Caco-2 (cell line): ENCODE measurements at places on chromosomes 12 and 14. TPM values are rescaled to one million over a fixed set of nuclear protein-coding genes. Genes with fewer than 3 reads are reported as not detected.

GRCh38 chr14:100470523-100470897 lies 116.7 kb downstream of the BEGAIN start:
- DNase-seq = no peak
- no peaks in the 10 kb centered on the region for H3K36me3 ChIP-seq
- no peak overlapping the region for H3K27ac ChIP-seq

DNA sequence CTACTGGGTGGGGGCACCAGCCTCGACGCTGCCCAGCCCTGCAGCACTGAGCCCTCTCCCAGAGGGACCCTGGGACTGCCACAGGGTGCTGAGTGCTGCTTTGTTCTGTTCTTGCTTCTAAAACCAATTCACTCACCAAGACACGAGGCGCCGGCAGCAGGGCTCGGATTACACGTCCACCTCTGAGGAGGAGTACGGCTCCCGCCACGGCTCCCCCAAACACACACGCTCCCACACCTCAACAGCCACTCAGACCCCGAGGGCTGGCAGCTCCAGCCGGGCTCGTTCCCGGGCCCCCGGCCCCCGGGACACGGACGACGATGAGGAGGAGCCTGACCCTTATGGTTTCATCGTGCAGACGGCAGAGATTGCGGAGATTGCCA lies 24.3 kb downstream of the CEP170B start:
- no peaks in the 10 kb centered on the region for H3K27me3 ChIP-seq
- H3K36me3 ChIP-seq = no peaks in the 10 kb centered on the region
- no peaks in the 10 kb centered on the region for H3K4me1 ChIP-seq
- no peak overlapping the region for H3K4me3 ChIP-seq

- no peaks in the 10 kb centered on the region for H3K27me3 ChIP-seq
- H3K4me3 ChIP-seq = no peak overlapping the region
- no peaks in the 10 kb centered on the region for H3K36me3 ChIP-seq
- H3K27ac ChIP-seq = no peak overlapping the region
These were observed 8.8 kb downstream of the RASSF3 start for GRCh38 chr12:64618953-64619590.

B4GALNT1 gene
- 4.2 and 5.7 TPM in 2 replicates for total RNA-seq

DNA sequence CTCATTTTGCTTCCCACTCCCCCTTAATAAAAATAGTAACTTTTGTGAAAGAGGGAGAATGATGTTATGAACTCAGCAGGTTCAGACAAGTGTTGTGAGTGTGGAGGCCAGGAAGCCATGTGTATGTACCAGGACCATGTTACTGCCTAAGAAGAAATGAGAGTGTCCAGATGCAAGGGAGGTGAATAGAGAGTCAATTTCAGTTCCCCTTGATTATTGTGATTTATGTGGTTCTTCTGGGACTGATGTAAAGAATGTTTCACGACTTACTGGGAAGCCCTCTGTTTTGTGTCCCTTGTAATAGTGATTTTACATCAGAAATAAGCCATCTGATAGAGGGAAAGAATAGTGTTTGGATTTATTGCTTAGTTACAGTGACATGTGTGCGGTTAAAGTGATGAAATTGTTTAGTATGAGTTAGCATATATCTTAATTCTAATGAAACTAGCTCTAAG lies 32.5 kb downstream of the FBXO34 start:
- no peak overlapping the region for H3K27ac ChIP-seq
- H3K27me3 ChIP-seq = no peaks in the 10 kb centered on the region
- no peak overlapping the region for H3K4me3 ChIP-seq
- H3K36me3 ChIP-seq = peaks cover 1% of the 10 kb centered on the region; the same call in 1 of the 2 replicates
- DNase-seq = no peak

- H3K4me3 ChIP-seq = no peak overlapping the region
- H3K27me3 ChIP-seq = no peaks in the 10 kb centered on the region
- H3K4me1 ChIP-seq = peaks cover 32% of the 10 kb centered on the region
- H3K27ac ChIP-seq = no peak overlapping the region
- DNase-seq = no peak
These were observed 168.7 kb downstream of the TTC7B start for GRCh38 chr14:90647473-90648005.

GRCh38 chr14:49622022-49622607 lies 1.5 kb downstream of the MGAT2 start:
- H3K36me3 ChIP-seq = no peaks in the 10 kb centered on the region
- no peak for DNase-seq
- no peaks in the 10 kb centered on the region for H3K27me3 ChIP-seq

DNA sequence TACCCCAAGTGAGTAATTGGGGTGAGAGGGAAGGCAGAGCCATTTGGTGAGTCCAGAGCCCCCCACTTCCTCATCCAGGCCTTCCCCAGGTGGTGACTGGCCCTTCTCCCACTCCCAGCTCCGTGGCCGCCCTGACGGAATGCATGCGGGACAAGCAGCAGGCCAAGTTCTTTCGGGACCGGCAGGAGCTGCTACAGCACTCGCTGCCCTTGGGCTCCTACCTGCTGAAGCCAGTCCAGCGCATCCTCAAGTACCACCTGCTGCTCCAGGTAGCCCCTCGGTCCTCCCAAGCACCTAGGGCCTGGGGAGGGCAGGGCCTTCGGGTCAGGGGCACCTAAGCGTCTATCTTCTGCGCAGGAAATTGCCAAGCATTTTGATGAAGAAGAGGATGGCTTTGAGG lies 26.5 kb downstream of the PLEKHG3 start:
- DNase-seq = no peak
- no peaks in the 10 kb centered on the region for H3K27me3 ChIP-seq

ANGEL1 gene
- 23.0 and 23.2 TPM in 2 replicates for total RNA-seq

- no peaks in the 10 kb centered on the region for H3K4me1 ChIP-seq
- no peak overlapping the region for H3K4me3 ChIP-seq
- DNase-seq = no peak
- H3K27me3 ChIP-seq = no peaks in the 10 kb centered on the region
- H3K27ac ChIP-seq = no peak overlapping the region
These were observed 140.4 kb upstream of the RTL1 start for GRCh38 chr14:101043891-101044290.

DNA sequence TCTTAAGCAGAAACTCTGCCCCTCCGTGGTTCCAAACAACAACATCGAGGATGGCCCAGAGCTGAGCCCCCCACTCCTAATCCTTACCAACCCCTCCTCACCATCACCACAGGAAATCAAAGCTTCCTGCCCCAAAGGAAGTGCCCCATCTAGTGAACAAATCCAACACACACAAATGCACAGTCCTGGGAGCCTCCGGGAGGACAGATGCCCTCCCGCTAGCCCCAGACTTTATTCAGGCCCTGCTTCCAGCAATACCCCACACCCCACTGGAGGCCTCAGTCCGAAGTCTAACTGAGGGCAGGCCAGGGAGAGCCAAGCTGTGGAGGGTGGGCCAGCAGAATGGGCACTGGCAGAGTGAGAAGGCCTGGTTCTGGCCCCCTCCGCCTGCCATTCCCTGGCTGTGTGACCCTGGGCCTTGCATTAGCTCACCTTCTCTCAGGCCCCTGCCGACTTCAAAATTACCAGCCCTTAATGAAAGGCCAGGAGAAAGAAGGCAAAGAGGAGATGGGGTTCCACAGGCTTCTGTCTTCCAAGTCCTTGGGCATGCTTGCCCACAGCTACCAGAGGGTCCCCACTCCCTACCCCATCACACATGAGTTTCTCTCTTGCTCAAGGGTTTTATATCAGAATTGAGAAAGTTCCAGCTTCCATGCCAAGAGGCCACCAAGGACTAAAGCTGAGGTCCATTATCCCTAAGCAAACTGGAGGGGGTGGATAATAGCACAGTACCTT lies 2.3 kb downstream of the HDAC7 start:
- no peak for DNase-seq
- H3K27me3 ChIP-seq = no peaks in the 10 kb centered on the region
- peak overlapping the region; percentile 21 for H3K27ac ChIP-seq
